ENCODE measurements at places on chromosomes 12 and 14.

GRCh38 chr14:30020687-30021086 is 93.0 kb upstream of the PRKD1 start:
- no peak for DNase-seq

GRCh38 chr12:48927261-48927660 is 2.0 kb upstream of the FKBP11 start:
- DNase-seq: no peak

GRCh38 chr14:103862393-103862782 is 15.0 kb upstream of the PPP1R13B start:
- DNase-seq: no peak

GRCh38 chr14:33855672-33856071 is 95.2 kb downstream of the EGLN3 start:
- DNase-seq: no peak

DNA sequence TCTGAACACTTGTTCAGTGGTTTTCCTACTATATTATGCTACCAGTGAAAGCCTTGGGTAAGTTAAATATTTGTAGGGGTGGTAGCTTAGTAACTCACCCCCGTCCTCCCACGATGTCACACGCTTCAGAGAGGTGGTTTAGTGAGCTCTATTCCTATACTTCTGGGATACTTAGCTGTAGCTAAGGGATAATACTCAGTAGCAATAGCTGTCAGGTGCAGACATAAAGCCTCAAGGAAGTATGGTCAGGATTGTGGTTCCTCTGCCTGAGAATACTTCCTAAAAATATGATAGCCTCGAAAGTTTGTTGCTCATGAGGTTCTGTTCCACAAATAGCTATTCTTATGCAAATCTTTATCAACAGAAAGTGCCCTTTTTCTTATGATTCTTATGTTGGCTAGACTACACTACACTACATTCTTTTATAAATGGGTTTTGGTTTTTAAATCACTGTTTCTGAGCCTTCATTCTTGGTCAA is 11.9 kb downstream of the DLST start:
- no peak for DNase-seq

- DNase-seq: no peak
Observed at GRCh38 chr12:12946686-12947355, 5.1 kb downstream of the GPRC5D start.

DNA sequence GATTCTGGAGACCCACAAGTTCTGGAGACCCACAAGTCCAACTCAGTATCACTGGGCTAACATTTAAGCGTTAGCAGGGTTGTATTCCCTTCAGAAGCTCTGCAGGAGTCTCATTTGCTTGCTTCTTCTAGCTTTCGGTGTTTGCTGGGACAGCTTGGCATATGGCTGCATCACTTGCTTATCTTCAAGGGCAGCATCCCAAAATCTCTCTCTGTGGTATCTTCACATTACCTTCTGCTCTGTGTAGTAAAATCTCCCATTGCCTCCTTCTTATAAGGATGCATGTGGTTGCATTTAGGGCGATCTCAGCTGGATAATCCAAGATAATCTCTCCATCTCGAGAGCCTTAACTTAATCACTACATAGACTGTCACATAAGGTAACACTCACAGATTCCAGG is 7.3 kb upstream of the CNTN1 start:
- no peak for DNase-seq

- peak; percentile 48 for DNase-seq
Observed at GRCh38 chr12:30908722-30909348, 17.7 kb upstream of the TSPAN11 start.

DNA sequence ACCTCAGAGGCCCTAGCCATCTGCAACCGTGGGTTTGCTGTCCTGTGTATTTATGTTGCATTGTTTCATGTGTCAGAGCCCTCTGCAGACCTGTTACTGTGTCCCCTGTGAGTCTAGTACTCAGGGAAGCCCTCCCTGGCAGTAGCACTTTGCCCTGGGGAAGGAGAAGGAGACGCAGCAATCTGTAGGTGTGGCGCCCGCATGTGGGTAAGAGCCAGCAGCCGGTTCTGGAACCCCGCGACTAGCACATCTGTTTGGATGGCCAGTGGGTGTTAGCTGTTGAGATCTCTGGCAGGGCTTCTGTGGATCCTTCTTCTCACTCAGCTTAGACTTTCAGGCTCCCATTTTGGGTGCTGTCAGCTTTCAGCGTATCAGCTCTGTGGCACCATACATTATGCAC is 57.0 kb downstream of the TECPR2 start:
- DNase-seq: no peak

DNA sequence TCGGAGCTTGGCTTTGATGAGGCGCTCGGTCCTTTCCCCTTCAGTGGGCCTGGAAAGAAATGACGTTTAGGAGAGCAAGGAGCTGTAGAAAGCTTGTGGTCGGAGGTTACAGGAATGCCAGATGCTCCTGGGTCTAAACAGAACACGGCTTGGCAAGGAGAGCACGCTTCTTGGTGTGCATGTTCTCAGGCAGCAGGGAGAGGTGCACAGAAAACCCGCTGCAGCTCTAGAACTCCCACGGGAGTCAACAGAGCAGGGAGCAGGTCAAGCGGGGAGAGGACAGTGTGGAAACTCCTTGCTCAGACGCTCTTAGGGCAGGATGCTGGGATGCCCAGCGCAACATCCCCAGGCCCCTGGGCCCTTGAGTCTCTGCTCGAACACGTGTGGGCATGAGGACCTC is 51.0 kb downstream of the SSH1 start:
- DNase-seq: no peak

DNA sequence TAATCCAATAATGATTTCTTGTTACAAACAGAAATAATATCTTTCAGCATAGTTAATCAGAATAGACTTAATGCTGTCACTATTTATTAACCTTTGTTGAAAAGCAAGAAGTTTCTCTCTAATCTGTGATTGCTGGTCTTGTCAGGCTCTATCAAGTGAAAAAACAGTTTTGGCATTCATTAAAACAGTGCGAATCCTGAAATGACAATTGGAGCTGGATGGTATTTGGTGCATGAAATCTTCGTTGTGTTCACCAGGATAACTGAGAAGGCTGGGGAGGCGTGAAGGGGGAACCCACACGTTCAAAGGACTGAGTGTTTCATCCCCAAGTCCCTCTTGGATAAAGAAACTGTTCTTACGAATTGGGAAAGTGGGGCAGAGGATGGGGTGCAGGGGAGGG is 190.2 kb upstream of the MYL2 start:
- no peak for DNase-seq

GRCh38 chr12:54126696-54127537 is 61.9 kb downstream of the SMUG1 start:
- DNase-seq: no peak

- no peak for DNase-seq
Observed at GRCh38 chr12:69688471-69689427, 10.4 kb downstream of the BEST3 start.

GRCh38 chr14:59334253-59334652 is 130.9 kb downstream of the GPR135 start:
- DNase-seq: no peak

- DNase-seq: no peak
Observed at GRCh38 chr12:103881261-103881660, 40.2 kb upstream of the NT5DC3 start.

DNA sequence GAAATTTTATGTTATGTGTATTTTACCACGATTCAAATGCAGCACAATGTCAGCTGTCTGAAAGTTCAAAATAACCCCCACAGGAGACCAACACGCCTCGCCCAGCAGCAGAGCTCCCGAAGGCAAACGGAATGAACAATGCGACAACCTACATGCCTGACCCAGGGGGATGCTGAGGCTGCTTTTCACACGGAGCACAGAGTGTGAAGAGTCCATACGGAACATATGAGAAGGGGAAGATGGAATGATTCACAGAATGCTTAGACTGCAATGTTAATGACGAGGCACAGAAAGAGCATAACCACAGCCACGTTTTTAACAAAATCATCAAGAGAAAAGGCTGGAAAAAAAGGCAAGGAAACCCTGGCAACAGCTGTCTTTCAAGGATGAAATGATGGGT is 22.6 kb downstream of the ZFYVE21 start:
- DNase-seq: no peak

- DNase-seq: no peak
Observed at GRCh38 chr12:85007836-85008235, 28.2 kb downstream of the TSPAN19 start.

GRCh38 chr14:21093018-21093417 is 5.4 kb downstream of the ZNF219 start:
- DNase-seq: no peak

GRCh38 chr12:103547376-103547775 is 39.7 kb upstream of the STAB2 start:
- no peak for DNase-seq

- DNase-seq: no peak
Observed at GRCh38 chr12:48069241-48069640, 36.6 kb downstream of the SENP1 start.

DNA sequence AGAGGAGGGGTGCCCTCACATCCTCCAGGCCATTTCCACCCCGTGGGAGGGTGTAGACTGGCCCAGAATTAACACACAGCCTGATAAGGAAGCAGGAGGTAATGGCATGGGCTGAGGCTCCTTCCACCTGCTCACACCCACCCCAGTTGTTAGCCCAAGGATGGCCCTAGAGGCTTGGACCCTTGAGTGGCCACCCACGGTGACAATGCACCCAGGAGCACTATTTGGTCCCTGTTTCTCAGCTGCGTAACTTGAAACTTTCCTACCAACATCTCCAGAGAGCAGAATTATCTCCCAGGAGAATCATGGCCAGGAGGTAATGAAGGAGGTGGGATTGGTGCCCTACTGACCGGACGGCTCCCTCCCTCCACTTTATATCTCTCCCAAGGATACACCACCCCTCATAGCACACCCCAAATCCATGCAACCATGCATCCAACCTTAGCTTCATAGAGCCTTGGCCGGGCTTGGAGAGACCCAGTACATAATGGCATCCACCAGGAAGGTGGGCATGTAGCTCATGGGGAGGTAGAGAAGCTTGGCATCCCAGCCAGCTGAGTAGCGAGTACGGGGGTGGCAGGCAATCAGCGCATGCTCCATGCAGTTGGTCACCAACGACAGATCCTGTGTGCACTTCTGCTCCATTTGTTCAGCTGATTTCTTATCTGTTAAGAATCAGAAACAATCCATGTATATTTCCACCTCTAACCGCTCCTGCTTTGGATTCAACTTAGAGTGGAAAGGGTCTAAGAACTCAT is 5.6 kb downstream of the RDH16 start:
- DNase-seq: no peak

DNA sequence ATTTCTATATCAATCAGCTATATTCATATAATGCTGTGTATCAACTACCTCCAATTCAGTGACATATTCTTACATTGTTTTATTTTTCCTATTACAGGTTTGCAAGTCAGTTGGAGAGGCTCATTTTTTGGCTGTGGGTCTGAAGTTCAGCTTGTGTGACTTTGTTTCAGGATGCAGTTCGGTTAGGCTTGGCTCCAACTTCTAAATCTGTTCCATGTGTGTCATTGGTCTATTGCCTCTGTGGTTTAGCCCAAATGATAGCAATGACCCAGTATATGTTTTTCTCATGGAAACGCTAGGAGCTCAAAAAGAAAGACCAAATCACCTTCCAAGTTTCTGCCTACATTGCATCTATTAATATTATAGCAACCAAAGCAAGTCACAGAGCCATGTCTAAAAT is 848.6 kb upstream of the LRFN5 start:
- DNase-seq: no peak

DNA sequence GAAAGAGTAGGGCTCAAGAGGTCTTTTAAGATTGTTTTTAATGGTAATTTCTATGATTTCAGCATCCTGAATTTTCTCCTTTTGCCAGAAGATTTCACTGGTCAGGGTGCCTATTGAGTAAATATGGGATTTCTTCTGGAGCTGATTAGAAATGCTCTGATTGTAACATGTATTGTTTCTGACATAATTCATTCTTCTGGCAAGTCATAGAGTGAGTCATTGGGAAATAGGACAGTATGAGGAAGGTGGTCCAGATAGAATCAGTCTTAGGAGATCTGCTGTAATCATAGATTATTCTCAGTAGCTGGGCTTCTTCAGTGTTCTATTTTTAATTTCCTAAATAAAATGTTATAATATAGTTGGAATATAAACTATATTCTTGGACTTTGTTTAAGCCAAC is 182.0 kb upstream of the NAV3 start:
- DNase-seq: no peak

DNA sequence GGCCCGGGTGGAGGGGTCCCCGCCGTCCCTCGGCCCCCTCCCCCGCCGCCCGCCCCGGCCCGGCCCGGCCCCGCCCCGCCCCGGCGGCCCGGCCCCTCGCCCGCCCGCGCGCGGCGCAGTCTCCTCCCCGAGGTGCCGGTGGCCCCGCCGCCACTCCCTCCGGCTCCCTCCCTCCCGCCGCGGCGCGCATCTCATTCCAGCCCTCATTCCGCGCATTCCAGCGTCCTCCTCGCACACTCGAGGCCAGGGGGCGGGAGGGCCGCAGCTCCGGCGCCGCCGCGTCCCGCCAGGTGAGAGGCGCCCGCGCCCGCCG is at the start of gene TEAD4:
Gene TEAD4, plus strand, starts transcription at position 206 of the 313 bp plus-strand sequence.
- DNase-seq: peak; percentile 45

GRCh38 chr12:7787574-7788293 is 1.5 kb upstream of the NANOG start:
- no peak for DNase-seq

DNA sequence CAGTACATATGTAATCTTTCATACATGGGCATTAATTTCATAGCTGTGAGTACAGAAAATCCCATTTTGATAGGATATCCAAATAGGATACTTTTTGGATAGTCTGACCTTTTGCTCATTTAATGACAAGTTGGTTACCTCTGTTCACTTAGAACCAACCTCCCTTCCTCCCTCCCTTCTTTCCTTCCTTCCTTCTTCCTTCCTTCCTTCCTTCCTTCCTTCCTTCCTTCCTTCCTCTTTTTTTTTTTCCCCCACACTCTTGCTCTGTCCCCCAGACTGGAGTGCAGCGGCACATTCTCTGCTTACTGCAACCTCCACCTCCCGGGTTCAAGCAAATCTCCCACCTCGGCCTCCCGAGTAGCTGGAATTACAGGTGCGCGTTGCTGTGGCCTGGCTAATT is 162.9 kb downstream of the FUT8 start:
- DNase-seq: no peak

DNA sequence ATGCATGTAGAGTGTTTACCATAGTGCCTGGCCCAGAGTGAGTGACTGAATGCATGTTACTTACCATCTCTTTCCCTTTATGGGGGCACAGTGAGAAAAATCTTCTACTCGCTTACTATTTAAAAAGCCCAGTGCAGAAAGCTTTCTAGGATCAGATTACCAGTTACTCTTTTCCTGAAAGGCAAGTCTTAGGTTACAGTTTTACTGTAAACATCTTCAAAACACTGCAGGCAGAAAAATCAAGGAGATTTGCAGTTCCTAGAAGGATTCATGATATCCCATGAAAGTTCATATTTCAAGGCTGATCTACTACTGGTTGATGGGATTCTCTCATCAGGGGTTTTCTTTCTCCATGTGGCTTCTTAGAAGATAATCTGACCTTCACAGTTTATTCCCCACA is 29.3 kb upstream of the DAAM1 start:
- DNase-seq: no peak

DNA sequence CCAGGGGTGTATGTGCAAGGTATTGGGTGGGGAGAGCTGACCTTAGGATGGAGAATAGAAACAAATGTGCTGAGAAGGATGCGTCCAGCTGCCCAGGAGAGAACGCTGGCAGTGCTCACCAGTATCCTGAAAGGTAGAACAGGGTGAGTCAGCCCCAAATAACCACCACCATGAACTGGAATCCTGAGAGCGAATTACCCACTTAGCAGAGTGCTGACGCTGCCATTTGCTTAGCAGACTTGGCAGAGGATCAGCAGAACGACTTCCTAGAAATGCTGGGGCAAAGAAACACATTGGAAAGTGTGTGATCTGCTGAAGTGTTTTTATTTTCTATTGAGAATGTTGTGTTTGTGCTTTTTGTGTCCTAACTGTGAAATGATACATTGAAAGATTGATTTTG is 213.6 kb downstream of the ADGRD1 start:
- no peak for DNase-seq

GRCh38 chr14:50023671-50024490 is 92.5 kb downstream of the VCPKMT start:
- no peak for DNase-seq

Data from NCI-H526 treated with DMSO at 0.1 percent for 48 hours (cell line).